K562 (cell line): ENCODE measurements at places on chromosomes 6 and 20. TPM values are rescaled to one million over a fixed set of nuclear protein-coding genes. Genes with fewer than 3 reads are reported as not detected.

DNA sequence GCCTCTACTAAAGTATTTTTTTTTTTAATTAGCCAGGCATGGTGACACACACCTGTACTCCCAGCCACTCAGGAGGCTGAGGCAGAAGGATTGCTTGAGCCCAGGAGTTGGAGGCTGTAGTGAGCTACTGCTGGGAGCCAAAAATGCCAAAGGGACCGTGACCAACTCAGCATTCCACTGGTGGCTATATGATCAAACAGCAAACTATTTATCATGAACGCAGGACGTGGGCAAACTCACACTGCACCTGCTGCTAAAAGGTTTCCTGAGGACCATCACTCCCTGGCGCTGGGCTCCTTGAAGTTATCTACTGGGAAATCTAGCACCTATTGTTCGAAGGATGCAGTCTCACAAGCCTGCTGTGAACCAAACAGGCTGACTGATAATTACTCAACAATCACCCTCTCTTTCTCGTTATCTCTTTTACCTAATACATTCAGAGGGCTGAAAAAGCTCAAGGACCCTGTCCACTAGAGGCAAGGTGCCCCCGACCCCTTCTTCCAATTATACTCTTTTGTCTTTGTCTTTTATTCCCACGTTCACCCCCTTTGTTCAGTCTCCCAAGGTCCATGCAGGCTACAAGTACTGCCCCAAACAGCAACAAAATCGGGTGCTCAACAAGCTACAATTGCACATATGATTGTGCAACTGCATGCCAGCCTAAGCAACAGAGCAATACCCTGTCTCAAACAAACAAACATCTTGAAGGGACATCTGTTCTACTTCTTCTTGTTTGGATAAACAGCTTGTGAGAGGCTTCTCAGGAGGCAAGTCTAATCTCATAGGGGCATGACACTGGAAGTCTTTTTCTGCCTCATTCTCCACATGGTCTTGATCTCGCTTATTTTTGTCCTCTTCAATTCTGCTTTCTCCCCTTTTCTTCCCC lies 47.7 kb upstream of the PLN start:
- DNase-seq = no peak

DNA sequence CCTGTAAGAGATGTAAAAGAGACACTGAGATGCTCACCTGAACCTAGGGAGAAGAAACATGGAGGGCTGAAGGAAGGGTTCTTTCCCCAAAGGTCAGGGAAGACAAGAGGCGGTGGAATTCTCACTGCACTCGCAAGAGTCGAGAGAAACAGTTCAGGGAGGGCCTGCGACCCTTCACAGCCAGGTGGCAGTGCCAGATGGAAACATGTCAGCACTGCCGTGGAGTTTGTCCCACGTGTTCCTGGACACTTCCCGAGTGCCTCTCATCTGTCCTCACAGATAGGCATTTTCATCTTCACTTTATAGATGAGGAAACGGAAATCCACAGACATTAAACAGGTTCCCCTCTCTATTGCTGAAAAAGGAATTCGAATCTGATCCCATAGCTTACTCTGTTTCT lies 70.4 kb upstream of the SYNJ2 start:
- DNase-seq = no peak

DNA sequence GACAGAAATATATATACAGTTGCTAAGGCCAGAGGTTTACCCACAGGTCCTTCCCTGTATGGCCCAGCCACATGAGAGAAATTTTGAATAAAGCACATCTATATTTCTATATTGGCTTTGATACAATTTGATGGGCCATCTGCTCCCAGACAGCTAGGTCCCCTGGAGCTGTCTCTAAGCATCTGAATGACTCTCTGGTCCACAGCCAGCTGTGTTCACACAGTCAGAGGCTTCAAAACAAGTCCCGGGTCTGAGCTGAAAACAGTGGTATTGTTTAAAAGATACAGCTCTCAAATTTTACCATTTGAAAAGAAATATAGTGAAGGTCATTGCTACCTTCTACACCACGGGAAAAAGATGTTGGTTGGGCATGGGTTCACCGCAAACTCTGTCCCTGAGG lies 161.1 kb downstream of the SLC35B3 start:
- no peak for DNase-seq

DNA sequence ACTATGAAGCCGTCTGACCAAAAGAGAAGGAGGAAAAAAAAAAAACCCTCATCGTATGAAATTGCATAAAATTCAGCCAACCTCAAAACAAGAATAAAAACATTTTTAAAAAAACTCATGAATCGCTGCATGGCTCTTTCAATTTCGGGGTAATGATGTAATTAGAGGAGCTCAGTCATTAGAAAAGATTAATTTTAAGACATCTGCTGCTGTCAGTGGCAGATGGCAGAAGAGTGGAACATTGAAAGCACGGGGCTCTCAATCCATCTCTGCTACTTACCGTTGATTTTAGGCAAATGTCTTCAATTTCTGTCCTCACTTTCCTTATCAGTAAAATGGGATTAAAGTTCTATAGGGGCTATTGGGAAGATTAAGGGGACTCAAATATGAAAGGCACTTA lies 79.1 kb downstream of the EYA2 start:
- DNase-seq = no peak

ANKRD66 gene
- not detected in 2 replicates for total RNA-seq

BHLHE23 gene
- not detected in 2 replicates for total RNA-seq

DNA sequence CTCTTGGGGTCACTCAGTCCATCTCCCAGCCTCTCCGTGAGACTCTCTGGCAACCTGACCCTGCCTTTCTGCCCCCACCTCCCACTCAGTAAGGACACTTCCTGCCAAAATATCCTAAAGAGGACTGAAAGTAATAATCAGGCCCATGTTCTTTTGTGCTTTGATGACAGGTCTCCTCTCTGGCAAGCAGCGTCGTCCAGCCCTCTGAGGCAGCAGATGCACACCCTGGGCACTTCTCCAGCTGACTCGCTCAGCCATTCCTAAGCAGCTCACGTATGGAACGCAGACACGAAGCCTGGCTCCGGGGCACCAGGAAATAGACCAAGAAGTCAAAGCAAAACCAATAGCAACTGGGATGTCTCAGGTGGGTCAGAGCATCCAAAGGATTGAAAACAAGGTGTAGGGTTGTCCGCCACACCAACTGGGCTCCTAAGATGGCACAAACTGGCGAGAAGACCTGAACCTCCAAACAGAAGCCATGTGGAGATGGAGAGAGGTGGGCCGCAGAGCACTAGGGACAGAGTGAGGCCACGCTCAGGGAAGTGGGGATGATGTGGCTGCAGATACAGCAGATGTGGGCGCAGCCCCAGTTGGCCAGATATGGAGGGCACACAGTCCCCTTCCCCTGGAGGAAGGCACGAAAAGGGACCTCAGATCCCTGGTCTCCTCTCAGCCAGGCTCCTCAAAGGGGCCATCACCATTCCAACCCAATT lies 99.3 kb downstream of the PRND start:
- no peak for DNase-seq

GRCh38 chr6:98477231-98477630 lies 357.1 kb upstream of the POU3F2 start:
- no peak for DNase-seq

- no peak for DNase-seq
These were observed 1.7 kb upstream of the TMEM74B start for GRCh38 chr20:1186367-1186991.

- no peak for DNase-seq
These were observed 20.5 kb upstream of the SNRPC start for GRCh38 chr6:34736823-34737222.

- DNase-seq = no peak
These were observed 194.4 kb upstream of the CST7 start for GRCh38 chr20:24754691-24755090.

DNA sequence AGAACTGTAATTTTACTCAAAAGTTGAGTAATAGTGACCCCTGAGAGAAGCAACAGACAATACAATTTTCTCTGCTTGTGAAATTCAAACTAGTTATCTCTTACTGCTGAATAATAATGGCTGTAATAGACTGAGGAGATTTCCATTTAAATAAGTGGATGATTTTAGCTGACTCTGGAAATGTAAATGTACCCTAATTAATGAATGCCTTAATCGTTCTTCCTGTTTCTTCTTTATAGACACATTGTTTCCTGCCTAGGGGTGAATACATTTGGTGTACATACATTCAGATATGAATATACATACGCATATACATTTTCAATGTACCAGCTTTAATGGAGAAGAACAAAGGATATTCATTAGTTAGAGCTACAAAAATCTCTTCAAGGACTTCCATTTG lies 611.9 kb downstream of the TFAP2B start:
- DNase-seq = no peak

GRCh38 chr6:7142228-7142801 lies 34.6 kb downstream of the RREB1 start:
- no peak for DNase-seq

GRCh38 chr6:160998766-160999165 lies 7.2 kb downstream of the MAP3K4 start:
- no peak for DNase-seq

PPP1R3G gene
- total RNA-seq = 0.04 TPM in 2 replicates

DNA sequence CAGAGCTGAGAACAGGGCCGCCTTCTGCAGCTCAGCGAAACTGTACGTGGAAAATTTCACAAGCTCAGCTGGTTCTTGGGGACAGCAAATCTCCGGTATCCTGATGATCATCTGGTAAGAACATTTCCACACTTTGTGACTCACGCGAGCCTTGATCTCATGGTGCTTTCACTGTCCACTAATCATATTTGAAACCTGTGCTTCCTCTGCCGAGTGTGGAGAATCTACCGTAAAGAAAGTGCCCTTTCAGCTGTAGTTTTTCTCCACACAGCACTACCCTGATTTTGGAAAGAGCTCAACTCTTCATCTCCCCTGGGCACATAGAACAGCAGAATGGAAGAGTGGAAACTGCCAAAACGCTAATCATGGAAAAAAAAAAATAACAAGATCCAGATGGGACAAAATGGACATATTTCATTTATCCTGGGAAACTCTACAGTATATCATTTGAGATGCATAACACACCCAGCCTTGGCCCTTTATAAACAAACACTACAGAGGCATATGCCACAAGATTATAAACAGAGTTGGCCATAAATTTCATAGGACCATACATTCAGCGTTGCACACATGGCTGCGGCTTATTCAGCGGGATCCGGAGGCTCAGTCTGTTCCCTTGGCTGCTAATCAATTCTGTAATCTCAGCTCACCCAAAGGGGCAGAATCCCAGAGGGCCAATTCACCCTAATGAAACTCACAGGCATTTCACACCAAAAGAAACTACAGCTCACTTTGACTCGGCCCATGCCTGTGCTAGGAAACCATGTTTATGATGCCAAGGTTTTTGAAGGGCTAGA lies 434.5 kb downstream of the HDGFL1 start:
- DNase-seq = no peak

GRCh38 chr6:5012519-5012918 lies 8.7 kb upstream of the RPP40 start:
- DNase-seq = no peak

DNA sequence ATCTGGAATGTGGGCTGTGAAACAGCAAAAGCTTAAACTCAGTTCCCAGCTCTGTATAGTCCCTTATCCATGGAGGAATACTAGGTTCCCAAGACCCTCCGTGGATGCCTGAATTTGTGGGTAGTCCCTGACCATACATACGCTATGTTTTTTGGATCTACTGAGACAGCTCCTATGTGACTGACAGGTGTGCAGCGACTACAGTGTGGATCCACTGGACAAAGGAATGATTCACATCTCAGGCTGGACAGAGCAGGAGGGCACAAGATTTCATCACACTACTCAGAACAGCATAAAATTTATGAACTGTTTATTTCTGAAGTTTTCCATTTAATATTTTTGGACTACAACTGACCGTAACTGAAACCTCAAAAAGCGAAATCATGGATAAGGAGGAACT lies 125.3 kb downstream of the MAP7 start:
- no peak for DNase-seq

DNA sequence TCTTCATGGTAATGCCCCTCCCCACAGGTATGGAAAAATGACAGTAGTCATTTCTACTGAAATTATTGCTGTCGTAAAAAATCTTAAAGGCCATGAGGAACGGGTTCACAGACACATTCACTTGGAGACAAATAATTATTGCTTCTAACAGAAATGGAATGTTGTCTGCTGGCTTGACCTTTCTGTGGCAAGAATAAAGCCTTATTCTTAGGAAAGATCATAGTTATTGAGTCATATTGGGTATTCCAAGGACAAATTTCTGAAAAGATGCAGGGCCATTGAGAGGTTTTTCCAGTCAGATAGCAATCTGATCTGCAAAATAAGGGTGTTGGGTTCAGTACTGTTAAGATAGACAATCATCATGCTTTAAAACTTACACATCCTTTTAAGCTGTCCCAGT lies 29.2 kb downstream of the AKAP7 start:
- DNase-seq = no peak

DNA sequence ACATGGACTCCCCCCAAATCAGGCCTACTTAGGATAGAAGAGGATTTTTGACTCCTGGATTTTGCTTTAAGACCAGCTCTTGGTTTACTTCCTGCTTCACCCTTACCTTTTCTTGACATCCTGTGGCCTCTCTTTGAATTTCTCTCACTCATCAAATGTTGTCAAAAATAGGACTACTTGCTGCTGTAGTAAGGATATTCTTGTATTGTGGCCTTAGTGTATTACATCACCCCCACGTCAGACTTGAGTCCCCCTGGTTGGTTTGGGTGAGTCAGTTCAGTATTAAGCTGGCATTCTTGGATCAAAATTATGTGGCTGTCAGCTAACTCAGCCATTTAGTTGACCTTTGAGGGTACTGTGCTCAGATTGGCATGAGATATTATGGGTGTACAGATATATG lies 1.1 kb downstream of the TPX2 start:
- DNase-seq = peak; percentile 35

GRCh38 chr6:145189836-145190235 lies 545.5 kb downstream of the EPM2A start:
- DNase-seq = no peak

DNA sequence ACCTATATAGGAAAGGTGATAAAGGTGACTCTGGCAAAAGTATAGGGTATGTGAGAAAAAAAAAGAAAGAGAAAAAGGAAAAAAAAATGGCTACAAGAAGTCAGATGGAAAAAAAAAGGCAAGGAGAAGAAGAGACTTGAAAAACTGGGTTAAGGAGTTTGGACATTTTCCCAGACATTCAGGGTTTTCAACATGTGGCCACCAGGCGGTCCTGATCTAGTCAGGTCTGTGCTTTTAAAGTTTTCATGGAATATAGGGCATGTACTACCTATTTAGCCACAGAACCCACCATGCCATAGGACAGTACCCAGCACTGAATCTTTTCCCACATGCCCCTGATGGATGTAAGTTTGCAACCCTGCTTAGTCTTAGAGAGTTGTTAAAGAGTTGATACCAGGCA lies 433.7 kb downstream of the MAFB start:
- no peak for DNase-seq

GDAP1L1 gene
- total RNA-seq = 0.31 and 0.34 TPM in 2 replicates

LBP gene
- 0.11 and 0.31 TPM in 2 replicates for total RNA-seq

GJA1 gene
- 0.58 and 0.67 TPM in 2 replicates for total RNA-seq

ATP6V1G2 gene
- total RNA-seq = 0.47 and 0.49 TPM in 2 replicates

GRCh38 chr6:50116797-50117542 lies 67.2 kb upstream of the DEFB112 start:
- DNase-seq = no peak
